ENCODE measurements at places on chromosomes 1 and 21.

- no peak for DNase-seq
Measured at GRCh38 chr1:150999051-150999674, 7.5 kb downstream of the MINDY1 start.

- peak; percentile 86 for DNase-seq
Measured at GRCh38 chr1:197776351-197777105, 1.2 kb upstream of the DENND1B start.

DNA sequence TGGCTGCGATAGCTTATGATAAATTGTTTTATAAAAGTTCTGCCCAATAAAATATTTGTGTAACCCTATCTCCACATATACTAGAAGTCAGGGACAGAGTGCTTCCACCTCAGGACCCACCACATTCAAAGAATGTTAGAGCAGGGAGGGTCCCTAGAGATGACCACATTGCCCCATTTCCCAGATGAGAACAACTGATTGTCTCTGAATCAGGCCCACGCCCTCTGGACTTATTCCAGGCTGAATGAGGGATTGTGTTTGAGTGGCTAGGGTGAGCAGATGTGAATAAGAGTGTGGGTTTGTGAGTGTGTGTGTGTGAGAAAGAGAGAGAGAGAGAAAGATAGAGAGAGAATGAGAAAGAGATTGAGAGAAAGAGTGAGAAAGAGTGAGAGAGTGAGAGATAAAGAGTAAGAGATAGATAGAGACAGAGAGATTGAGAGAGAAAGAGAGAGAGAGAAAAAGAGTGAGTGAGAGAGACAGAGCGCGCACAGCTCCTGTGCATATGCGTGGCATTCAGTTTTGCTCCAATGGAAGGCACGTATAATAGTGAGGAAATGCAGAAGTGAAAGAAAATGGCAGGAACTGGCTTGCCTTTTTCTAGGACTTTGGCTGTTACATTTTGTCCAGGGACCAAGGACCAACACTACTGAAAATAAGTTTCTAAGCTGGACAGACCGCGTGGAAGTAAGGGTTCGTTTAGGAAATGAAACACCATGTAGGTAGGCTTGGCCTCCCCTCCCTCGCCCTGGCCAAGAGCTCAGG, 94.1 kb downstream of the ABCA4 start:
- DNase-seq, result no peak

DNA sequence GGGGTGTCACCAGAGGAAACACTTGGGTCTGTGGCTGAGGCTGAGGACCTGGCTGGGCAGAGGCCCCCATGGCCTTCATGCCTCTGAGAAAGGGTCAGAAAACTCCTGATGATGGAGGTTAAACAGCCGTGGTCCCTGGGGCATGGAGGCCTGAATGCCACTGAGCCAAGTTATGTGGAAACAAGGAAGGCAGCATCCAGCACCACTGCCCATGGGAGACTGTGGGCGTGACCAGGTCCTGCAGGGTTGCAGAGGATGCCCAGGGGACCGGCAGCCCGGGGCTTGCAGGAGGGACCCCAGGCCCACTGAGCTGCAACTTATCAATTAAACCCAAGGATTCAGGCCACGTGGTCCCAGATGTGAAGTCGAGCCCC, 18.9 kb upstream of the COL6A2 start:
- no peak for DNase-seq

DNA sequence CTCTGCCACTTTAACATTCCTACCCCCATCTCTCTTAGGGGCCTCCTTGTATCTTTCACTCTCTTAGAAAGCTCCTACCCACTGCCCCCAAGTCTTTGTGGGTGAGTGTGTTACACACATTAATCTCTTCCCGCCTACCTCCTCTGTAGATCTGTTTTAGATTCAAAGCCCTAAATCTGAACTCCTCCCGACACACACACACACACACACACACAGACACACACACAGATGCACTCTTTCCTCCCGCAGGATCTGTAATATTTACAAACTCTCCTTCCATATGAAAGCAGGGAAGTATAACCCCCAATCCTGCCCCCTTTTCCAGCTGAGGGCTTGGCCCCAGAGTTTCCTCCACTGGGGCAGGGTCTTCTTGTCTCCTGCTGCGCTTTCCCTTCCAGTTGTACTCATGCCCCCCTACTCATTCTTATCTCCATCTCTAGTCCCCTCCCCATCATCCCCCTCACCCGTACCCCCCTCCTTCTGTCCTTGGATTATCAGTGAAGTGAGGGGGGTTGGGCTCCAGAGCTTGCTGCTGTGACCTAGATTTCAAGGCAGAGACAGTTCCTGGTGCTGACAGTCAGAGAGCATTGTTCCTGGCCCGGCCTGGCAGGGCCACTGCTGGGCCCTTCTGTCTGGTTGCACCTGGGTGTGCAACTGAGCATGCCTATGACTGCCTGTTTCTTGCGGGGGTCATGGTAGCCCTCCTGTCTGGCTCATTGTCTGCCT, 4.3 kb downstream of the PEA15 start:
- DNase-seq, result no peak

DNA sequence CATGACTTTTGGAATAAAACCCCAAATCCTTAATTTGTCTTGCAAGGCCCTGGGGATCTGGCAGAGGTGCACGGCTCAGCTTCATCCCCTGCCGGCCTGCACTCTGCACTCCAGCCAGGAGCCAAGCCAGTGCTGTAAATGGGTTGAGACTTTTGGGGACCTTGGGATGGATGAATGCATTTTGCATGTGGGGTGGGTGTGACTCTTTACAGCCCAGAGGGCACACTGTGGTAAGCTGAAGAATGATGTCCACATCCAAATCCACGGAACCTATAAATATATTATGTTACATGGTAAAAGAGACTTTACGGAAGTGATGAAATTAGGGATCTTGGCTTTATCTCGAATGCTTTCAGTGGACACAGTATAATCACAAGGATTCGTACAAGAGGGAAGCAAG, 177.8 kb downstream of the EDEM3 start:
- no peak for DNase-seq

GRCh38 chr1:102970496-102971078, 137.7 kb downstream of the COL11A1 start:
- DNase-seq, result peak; percentile 40

GRCh38 chr1:161228032-161228431, 2.2 kb downstream of the TOMM40L start:
- DNase-seq, result no peak

- DNase-seq, result no peak
Measured at GRCh38 chr1:54558434-54559030, 10.5 kb downstream of the ACOT11 start.

GRCh38 chr1:1092149-1092855, 18.2 kb upstream of the RNF223 start:
- DNase-seq, result no peak

GRCh38 chr1:37556712-37557196, at the start of gene DNALI1:
Gene DNALI1, plus strand, starts transcription at chr1:37556940. Its CDS starts 55 bp downstream, at chr1:37556995.
- DNase-seq, result peak; percentile 79

DNA sequence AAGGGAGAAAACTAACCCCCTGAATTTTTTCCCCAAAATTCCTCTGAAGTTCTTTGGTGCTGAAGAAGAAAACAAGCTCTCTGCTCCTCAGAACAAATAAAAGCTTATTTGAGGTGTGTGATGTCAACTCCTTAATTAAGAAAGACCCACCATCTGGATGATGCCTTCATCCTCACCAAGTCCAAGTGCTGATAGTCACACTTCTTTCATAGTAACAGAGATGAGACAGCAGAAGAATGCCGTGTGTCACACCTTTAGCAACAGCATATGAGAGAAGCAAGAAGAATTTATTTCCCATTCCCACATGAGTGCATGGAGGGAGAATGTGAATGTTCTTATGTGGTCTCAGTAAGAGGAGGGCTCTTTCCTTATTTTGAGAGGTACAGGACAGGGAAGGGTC, 91.2 kb downstream of the TGFB2 start:
- DNase-seq, result no peak

DNA sequence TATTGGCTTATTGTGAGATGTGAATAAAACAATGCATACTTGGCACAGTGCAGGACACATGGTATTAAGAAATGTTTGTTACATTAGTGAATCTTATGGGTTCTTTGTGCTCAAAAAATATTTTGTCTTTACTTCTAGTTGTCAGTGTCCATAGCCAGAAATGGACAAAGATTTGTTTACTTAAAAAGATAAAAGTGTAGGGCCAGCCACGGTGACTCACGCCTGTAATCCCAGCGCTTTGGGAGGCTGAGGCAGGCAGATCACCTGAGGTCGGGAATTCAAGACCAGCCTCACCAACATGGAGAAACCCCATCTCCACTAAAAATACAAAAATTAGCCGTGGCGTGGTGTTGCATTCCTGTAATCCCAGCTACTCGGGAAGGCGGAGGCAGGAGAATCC, 654.6 kb upstream of the NEGR1 start:
- no peak for DNase-seq

GRCh38 chr1:220914283-220915116, 35.3 kb downstream of the HLX start:
- DNase-seq, result no peak

GRCh38 chr1:61227857-61228550, 145.6 kb downstream of the NFIA start:
- DNase-seq, result no peak

- DNase-seq, result no peak
Measured at GRCh38 chr21:17725339-17725738, 93.8 kb downstream of the C21orf91 start.

DNA sequence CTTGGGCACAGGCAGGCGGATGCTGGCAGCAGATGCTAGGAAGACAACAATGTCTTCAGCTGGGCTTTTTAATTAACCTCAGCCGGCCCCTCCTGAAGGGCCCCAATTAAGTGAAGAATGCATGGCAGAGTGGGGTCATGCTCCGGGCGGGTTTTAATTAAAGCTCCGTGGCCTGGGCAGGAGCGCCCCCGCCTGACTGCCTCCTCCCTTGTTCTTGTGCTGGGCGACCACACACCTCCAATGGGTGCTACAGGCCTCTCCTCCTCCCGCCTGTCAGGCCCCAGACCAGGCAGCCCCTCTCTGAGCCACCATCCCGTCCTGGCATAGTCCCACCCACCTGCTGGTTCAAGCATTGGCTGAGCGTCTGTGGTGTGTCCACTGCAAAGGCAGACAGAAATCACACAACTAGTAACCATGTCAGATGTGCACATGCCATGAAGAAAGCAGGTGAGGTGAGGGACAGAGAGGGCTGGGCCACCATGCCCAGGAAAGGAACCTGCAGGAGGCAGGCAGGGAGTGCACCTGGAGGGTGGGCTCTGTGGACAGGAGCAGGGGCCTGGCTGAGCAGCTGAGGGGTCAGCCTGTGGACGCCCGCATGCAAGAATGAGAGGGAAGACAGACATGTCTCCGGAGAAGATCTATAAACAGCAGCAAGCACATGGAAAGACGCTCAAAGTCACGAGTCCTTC, 8.5 kb upstream of the ARF1 start:
- DNase-seq, result no peak

GRCh38 chr1:40059960-40060750, 19.6 kb downstream of the CAP1 start:
- DNase-seq, result no peak
